ENCODE measurements at places on chromosomes 16 and 17. TPM values are rescaled to one million over a fixed set of nuclear protein-coding genes. Genes with fewer than 3 reads are reported as not detected.

- peaks cover 12% of the 10 kb centered on the region for H3K4me1 ChIP-seq
- DNase-seq, result no peak
- H3K4me3 ChIP-seq, result peak overlapping the region; percentile 47
Measured at GRCh38 chr17:65101371-65101770, 35.8 kb upstream of the RGS9 start.

GRCh38 chr16:85090181-85090580, 22.1 kb downstream of the CIBAR2 start:
- H3K36me3 ChIP-seq, result peaks cover 47% of the 10 kb centered on the region
- no peak overlapping the region for H3K4me3 ChIP-seq
- H3K4me1 ChIP-seq, result peaks cover 29% of the 10 kb centered on the region

- H3K36me3 ChIP-seq, result peaks cover 20% of the 10 kb centered on the region
- DNase-seq, result no peak
- H3K4me1 ChIP-seq, result peaks cover 18% of the 10 kb centered on the region
- no peaks in the 10 kb centered on the region for H3K27me3 ChIP-seq
Measured at GRCh38 chr16:48330189-48330840, 54.9 kb downstream of the SIAH1 start.

DNA sequence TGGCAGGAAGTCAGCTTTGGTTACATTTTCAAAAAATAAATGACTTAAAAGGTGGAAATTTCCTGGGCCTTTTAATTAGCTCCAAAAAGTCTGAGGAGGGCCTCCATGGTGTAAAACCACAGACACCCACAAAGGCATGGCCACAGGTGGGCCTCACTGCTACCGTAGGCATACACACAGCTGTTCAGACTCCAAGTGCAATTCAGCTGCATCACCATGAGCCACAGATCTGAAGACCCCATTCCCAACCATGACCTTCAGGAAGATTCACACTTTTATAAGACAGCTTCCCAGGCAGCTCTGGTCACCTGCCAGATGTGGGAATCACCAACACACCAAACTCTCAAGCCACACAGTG, 20.6 kb downstream of the CSNK2A2 start:
- no peaks in the 10 kb centered on the region for H3K27me3 ChIP-seq
- peaks cover 8% of the 10 kb centered on the region for H3K36me3 ChIP-seq
- H3K4me1 ChIP-seq, result no peaks in the 10 kb centered on the region
- no peak for DNase-seq

DNA sequence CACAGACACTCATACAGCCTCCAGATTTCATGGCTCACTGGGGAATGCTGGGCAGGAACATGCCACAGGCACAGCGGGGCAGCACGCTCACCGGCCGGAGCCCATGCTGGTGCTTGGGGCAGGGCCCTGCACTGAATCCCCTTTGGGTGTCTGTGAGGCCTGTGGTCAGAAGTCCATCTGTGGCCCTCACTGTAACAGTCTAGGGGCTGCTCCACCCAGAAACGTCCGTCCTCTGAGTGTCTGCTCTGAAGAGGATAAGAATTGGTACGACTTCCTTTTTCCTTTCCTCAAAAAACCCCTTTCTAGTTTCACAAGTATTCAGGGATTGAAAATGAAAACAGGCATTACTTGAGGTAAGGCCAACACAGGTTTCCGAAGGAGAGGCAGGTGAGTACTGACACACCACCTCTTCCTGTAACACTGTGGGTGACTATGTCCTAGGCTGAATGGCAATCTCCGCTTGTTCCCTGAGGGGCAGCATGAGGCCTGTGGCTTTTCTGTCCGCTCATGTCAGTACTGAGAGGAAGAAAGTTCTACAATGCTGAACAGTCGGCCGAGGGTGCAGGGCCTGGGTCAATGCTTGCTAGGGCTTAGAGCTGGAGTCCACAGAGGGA, 42.5 kb downstream of the TMEM11 start:
- no peak overlapping the region for H3K4me3 ChIP-seq
- no peaks in the 10 kb centered on the region for H3K27me3 ChIP-seq
- no peak for DNase-seq

GRCh38 chr16:12682432-12683165, 121.1 kb downstream of the CPPED1 start:
- no peaks in the 10 kb centered on the region for H3K27me3 ChIP-seq
- no peak overlapping the region for H3K27ac ChIP-seq
- no peak for DNase-seq
- no peak overlapping the region for H3K4me3 ChIP-seq

GRCh38 chr17:17711641-17712162, 30.4 kb downstream of the RAI1 start:
- peak; percentile 73 for DNase-seq
- peak overlapping the region; percentile 95 for H3K27ac ChIP-seq
- H3K4me1 ChIP-seq, result peaks cover 76% of the 10 kb centered on the region
- no peaks in the 10 kb centered on the region for H3K27me3 ChIP-seq

Gene KRT33A
- polyA plus RNA-seq, result not detected

Gene MAPK8IP3
- polyA plus RNA-seq, result 10.1 TPM

Gene EPOP
- 1.1 TPM for polyA plus RNA-seq

Gene KRT36
- not detected for polyA plus RNA-seq
